ENCODE measurements at places on chromosomes 5 and 9.

DNA sequence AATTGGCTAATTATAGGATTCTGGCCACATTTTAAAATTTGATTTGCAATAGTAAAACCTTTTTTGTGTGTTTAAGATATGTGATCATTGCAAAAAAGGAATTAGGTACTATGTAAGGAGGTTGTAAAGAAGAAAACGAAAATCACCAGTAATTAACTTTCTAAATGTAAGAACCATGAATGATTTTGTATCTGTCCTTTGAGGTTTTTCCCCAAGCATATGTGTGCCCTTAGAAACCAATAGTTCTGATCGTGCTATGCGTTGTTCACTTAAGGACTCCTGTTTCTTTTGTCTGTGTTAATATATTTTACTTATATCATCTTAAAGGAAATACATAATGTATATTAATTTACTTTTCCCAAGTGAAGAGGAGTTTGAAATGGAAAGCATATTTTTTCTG lies 410.2 kb downstream of the PSAT1 start:
- DNase-seq, result no peak

DNA sequence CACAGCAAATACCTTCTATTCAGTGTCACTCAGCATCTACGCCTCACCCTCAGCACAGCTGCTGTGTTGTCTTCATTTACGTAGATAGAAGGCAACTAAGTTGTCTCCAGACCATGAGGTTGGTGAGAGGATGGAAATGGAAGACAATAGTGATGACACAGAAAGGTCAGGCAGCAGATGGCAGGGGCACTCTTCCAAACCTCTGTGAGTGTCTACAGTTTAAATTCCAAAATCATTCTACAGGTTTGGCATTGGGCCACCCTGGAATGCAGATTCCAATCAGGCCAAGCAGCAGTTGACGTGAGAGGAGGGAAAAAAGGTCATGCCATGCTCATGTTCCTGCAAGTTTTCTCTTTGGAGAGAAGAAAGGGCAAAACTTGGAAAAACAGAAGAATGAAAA lies 68.7 kb upstream of the ADAMTSL1 start:
- peak; percentile 25 for DNase-seq

GRCh38 chr5:32059761-32060530 lies 114.2 kb downstream of the GOLPH3 start:
- DNase-seq, result no peak

- DNase-seq, result no peak
These were observed 92.4 kb upstream of the IFNK start for GRCh38 chr9:27431543-27432147.

- no peak for DNase-seq
These were observed 145.4 kb downstream of the SPATA31D1 start for GRCh38 chr9:82134010-82134409.

DNA sequence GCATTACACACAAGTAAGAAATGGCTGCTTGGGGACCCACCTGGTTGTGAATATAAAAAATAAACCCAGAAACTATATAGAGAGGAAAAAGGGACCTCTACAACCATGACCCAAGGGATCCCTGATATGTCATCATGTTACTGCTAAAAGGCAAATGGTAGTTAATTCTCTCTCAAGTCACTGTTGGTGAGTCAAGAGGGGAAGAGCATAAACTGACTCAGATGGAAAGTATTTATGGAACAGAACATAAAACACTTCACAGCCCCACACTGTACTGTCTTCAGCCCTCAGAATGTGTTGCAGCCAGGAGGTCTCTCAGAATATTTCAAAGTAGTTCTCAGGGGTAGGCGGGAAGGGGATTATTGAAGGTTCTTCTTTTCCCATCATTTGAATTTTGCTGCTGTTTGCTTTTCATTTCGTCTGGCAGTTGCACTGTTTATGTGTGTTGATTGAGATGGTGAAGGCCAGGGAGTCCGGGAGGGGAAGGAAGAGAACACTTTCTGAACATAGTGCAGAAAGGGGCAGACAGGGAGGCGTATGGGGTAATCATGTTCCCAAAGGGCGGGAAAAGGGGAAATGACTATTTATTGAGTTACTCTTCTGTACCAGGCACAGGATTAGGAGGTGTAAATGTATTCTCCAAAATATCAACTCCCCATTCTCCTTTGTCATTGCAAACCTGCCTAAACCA lies 85.5 kb downstream of the TEK start:
- DNase-seq, result peak; percentile 56

- no peak for DNase-seq
These were observed 410.1 kb downstream of the DMRT2 start for GRCh38 chr9:1460143-1460769.

- DNase-seq, result no peak
These were observed 692.0 kb upstream of the DMAC1 start for GRCh38 chr9:8491563-8491962.

GRCh38 chr5:38471709-38472108 lies 84.7 kb downstream of the LIFR start:
- DNase-seq, result no peak

DNA sequence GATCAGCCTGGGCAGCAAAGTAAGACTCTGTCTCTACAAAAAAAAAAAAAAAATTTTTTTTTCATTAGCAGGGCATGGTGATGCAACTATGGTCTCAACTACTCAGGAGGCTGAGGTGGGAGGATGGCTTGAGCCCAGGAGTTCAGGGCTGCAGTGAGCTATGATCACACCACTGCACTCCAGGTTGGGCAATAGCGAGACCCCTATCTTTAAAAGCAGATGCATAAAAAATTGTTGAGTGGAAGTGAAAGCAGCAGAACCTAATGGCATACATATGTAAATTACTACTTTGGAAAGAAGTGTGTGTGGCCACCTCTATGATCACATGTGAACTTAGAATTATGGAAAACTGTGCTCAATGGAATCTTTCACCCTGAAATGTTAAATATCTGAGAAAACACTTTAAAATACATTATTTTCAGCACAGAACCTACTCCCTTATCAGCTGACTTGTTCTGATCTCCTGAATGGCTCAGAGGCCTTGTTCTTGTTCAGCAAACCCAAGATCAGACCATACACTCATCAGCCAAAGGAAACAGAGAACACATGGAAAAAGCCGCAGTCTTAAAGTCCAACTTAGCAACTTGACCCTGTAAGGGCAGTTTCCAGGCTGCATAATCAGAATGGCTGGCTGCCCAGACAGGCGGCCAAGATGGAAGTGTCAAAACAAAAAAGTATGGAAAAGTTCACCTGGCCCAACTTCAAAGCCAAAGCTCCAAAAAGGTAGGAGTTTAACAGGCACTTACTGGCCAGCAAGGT lies 56.5 kb downstream of the SIL1 start:
- DNase-seq, result no peak

- no peak for DNase-seq
These were observed 21.4 kb downstream of the IPPK start for GRCh38 chr9:92648474-92648971.

GRCh38 chr5:32692036-32692746 lies 18.9 kb upstream of the NPR3 start:
- peak; percentile 83 for DNase-seq

GRCh38 chr9:74697535-74697934 lies 190.2 kb downstream of the TRPM6 start:
- no peak for DNase-seq

- DNase-seq, result no peak
These were observed 166.3 kb upstream of the FSTL4 start for GRCh38 chr5:133778636-133779035.

- DNase-seq, result no peak
These were observed 44.2 kb downstream of the PWWP2A start for GRCh38 chr5:160075073-160075472.

GRCh38 chr5:31415009-31415923 lies 116.6 kb downstream of the DROSHA start:
- DNase-seq, result no peak

DNA sequence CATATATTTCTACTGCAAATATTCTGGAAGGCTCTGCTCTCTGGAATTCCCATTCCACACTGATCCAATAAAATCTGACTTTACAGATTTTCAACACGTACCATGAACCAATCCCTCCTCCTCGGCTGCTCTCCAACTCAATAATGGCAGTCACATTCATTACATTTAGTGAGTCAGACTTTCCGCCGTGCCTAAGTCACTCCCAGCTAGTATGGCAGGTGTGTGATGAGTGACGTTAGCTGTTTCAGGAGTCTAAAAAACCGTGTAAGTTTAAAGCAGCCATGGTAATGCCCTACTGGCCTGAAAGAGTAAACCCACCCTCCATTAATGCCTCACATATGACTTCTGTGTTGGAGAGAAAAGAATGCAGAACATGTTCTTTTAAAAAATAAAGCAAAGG lies 3.3 kb downstream of the FBN2 start:
- no peak for DNase-seq

- DNase-seq, result no peak
These were observed 9.6 kb downstream of the NEK6 start for GRCh38 chr9:124267271-124267807.

DNA sequence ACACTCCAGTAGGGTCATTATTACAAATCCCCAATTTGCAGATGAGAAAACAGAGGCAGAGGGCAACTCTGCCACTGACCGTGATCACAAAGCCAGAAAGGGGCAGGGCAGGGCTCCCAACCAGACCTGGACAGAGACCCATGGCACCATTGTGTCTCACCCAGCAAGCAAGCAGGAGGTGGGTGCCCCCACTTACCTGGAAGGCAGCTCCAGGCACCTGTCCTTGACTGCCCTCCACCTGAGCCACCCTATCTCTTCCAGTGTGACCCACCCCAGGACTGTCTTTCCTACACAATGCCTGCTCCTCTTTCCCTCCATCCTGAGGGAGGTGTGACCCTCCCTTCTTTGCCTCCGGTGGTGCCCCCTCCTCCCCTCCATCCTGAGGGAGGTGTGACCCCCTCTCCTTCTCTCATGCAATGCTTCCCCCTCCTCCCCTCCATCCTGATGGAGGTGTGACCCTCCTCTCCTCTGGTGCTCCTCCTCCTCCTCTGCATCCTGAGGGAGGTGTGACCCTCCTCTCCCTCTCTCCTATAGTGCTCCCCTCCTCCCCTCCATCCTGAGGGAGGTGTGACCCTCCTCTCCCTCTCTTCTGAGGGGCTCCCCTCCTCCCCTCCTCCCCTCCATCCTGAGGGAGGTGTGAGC lies 198.0 kb downstream of the MED10 start:
- no peak for DNase-seq

- DNase-seq, result peak; percentile 17
These were observed 34.4 kb upstream of the MRPS30 start for GRCh38 chr5:44774279-44774880.

GRCh38 chr5:53962306-53962705 lies 348.1 kb downstream of the ARL15 start:
- DNase-seq, result no peak

GRCh38 chr5:58452566-58453258 lies 7.2 kb downstream of the PLK2 start:
- DNase-seq, result no peak

- no peak for DNase-seq
These were observed 62.8 kb downstream of the CDC14B start for GRCh38 chr9:96556701-96557461.

GRCh38 chr5:88821161-88821560 lies 61.8 kb downstream of the MEF2C start:
- no peak for DNase-seq

- no peak for DNase-seq
These were observed 309.8 kb downstream of the IRX2 start for GRCh38 chr5:2441495-2442180.

DNA sequence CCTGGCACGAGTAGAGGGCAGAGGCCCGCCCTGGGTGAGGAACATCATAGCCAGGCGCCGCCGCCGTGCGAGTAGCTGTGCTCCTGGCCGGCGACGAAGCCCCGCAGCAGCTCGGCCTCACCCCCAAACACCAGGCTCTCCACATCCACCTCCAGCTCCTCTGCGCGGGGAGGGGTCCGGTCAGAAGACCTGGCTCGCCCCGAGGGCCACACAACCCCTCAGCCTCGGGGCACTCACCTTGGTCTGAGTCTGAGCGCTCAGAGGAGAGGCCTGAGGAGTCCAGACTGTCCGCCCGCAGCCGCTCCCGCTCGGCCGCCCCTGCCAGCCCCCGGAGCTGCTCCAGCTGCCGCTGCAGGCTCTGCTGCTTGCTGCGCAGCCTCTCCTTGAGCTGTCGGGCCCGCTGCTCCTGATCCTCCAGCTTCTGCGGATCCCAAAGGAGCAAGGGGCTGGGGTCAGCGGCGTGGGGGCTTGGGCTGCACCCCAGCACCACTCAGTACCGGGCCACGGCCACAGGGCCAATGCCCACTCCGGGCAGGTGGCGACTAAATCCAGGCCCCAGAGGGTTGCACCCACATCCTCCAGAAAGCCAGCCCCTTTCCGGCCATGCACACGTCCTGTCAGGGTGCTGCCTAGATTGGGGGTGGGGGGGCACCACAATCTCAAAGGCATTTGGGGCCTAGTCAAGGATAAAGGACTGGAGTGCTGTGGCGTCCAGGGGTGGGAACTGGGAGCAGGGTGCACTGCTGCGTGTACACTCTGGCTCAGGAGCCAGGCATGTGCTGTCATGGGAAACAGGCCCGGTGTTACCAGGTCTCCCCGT lies 3.9 kb downstream of the MXD3 start:
- DNase-seq, result no peak

DNA sequence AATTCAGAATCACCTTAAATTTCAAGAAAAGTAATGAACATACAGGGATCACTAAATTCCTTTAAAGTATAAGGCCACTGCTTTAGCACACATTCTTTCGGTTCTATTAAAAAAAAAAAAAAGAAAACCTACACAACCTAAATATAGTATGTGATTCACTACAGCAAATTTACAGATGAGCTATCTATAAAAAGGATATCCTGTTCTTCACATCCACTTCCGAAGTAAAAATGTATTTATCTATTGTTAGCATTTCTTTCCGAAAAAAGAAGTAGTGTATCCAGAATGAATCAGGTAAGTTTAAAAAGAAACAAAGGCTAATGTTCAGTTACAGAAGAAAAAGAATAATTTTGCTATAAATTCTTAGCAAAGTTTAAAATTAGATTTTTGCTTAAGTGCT lies 70.2 kb downstream of the ECPAS start:
- no peak for DNase-seq

DNA sequence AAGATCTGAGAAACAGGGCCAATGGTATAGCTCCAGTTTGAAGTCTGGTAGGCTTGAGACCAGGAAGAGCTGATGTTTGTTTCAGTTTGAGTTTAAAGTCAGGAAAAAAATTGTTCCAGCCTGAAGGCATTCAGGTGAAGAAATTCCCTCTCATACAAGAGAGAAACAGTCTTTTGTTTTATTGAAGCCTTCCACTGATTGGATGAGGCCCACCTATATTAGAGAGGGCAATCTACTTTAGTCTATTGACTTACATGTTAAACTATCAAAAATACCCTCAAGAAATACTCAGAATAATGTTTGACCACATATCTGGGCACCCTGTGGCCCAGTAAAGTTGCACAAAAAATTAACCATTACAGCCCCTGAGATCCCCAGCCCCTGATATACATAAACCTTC lies 5.2 kb upstream of the DEPDC1B start:
- DNase-seq, result no peak

GRCh38 chr5:149936700-149937091 lies 7.9 kb downstream of the PDE6A start:
- no peak for DNase-seq

DNA sequence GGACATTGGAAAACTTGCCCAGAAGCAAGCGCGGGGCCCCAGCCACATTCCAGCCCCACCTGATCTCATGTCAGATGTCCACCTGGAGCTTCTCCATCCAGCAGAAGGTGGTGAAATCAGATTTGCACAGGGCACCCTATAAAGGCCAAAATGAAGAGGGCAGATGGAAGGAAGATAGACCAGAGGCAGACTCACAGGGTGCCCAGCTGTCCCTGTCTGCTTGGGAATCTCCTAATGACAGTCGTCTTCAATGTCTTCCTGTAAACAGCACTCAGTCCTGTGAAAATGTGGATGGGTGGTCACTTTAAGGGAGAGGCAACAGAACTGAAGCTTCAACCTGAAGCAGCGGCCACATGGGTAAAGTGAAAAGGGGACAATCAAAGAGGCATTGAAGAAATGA lies 607.5 kb downstream of the IRX1 start:
- DNase-seq, result no peak

All from fibroblast of skin of left biceps (primary cell).